ENCODE measurements at places on chromosomes 11 and 22.

DNA sequence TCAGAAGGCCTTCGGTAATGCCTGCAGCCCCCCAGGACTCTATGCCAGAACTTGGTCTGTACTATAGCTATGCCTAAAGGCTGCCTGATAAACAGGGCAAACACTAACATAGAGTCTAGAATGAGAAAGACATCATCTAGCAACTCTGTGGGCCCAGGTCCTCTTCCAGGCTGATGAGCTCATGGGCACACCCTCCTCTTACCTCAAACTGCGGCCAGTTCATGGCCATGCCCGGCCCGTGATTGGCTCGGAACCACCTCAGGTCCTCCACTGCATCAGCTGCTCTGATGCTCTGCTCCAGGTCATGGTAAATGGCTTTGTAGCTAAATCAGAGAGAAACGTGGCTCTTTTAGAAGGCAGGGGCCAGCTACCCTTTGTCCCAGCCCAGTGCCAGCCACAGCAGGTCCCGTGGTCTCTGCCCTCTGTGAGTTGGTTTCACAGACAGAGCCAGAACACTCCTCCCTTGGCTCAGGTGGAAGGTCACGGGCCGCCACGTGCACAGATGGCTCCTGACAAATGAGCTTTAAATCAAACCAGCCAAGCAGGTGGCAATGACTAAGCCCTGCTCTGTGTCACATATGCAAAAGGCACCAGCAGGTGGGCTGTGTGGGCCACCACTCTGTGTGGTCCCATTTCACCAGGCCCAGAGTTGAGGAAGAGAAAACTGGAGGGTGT lies 25.0 kb upstream of the ARFGAP3 start:
- DNase-seq: no peak

- DNase-seq: no peak
These were observed 54.0 kb downstream of the C11orf58 start for GRCh38 chr11:16792426-16792825.

DNA sequence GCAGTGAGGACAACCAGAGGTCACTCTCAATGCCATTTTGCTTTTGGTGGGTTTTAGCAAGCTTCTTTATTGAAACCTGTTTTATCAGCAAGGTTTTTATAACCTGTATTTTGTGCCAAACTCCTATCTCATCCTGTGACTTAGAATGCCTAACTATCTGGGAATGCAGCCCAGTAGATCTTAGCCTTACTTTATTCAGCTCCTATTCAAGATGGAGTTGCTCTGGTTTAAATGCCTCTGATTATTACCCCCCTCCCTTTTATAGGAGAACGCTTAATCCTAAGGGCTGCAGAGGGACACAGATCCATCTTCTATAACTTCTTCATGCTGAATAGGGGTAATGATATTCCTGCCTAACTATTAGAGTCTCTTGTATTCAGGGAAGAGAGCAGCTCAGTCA lies 179.1 kb downstream of the KIF18A start:
- DNase-seq: no peak

DNA sequence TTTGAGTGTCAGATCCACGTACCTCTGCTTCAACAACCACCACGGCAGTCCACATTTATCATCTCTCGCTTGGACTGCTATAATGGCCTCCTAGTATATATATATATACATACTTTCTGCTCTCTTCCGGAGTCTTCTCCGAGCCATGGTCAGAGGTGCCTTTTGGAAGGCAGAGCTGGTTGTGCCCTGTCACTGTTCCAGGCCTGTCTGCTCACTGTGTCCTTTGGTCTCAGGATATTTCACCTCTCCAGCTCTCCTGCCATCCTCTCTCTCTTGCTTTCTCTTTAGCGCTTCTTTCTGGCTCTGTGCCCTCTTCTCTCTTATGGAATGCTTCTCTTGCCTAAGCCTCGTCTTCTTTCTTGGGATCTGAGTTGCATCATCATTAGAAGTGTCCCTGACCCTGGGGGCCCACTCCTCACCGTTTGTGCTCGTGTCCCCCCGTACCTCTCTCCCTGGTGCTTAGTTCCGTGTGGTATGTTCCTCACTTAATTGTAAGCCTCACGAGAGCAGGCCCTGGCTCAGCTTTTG lies 86.1 kb upstream of the RASSF10 start:
- no peak for DNase-seq

- DNase-seq: no peak
These were observed 657 bp downstream of the ELMOD1 start for GRCh38 chr11:107591378-107592230.

DNA sequence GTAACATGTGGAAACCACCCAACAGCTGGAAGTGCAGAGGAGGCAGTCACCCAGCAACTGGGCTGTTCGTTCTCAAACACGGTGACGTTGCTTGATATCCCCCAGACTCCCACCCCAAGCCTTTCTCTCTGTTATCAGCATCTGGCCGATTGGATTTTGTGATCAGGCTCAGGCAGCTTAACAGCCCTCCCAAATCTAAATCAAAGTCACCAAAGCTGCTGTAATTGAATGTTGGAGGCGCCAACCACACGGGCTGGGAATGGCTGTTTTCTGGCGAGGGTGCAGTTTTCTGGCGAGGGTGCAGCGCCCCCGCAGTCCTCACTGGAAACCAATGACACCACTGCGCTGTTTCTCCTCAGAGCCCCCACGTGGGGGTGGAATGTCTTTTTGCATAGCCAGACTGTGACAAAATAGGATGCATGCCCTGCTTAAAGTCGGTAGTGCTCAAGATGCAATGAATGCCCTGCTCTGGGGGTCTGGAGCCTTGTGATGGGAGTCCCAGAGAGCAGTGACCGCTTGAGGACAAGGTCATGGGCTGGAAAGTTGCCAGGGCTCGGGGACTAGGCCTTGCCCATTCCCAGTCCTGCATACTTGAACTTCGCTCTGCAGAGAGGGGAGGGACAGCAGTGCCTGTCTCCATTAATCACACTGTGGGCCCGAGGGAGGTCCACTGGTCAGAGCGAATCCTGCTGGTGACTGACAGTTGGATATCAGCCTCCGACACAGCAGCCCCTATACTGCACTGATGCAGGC lies 105.3 kb downstream of the MORC2 start:
- DNase-seq: no peak

DNA sequence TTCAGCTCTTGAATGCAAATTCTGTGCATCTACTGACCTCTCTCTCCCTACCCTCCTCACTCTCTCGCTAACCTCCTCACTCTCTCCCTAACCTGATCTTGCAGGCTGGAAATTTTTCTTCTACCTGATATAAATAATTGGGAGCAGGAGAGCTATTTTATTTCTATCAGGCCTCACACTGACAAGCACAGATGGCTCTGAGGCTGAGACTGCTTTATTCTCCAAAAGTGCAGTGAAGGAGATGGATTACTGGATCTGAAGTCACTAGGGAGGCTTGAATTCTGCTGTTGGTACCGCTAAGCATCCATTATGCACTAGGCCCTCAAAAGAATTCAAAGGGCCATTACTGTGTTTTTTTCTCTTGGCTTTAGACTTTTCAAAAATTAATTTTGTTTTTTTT lies 19.4 kb upstream of the LDHA start:
- DNase-seq: no peak

DNA sequence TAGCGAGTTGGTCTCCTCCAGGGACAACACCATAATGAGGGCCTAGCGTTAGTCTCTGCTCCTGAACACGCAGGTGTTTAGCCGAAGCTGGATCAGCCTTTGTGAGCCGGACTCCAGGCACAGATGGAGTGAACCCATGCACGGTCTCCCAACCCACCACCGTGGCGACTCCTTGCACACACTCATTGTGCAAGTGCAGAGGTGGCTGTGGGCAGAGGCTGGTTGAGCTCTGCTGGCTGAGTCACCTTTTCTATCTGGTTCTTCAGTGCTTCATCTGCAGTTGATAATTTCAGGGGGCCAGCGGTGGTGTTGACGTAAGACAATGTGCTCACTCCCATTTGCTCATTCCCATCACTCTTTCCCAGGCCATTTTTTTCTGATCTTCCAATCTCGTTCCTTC lies 72.1 kb upstream of the SLC22A12 start:
- no peak for DNase-seq

DNA sequence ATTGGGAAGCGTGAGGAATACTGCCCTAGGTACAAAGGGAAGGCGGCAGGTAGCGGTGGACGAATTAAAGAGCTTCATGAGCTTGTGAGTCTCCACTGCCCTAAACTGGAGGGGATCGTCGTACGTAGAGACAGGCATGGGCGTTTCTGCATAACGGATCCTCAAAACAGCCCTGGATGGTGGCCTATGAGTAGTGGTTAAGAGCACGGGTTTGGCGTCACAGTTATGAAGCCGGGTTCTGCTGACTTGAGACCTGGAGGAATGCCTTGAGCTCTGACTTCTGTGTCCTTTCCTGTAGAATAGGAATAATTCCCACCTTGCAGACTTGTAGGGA lies 335 bp downstream of the TMEM138 start:
- no peak for DNase-seq

- DNase-seq: no peak
These were observed 43.6 kb downstream of the LRRC32 start for GRCh38 chr11:76626921-76627401.

DNA sequence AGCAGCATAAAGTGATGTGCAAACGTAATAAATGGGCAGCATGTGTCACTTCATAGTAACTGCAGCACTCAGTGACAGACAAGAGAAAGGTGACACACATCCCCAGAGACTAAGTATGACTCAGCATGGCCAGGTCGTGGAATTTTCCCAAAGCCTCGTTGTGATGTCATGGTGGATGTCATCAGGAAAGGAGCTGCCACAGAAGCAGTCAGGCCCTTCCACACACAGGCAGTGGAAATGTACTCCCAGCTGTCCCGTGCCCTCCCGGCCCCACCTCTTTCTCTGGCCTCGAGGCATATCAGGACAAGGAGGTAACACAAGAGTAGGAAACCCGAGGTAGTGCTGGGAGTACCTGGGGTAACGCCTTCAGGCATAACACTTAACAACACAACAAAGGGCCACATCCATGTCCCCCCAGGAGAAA lies 8.1 kb downstream of the PC start:
- peak; percentile 5 for DNase-seq

GRCh38 chr22:24188705-24189248 lies 7.5 kb downstream of the SUSD2 start:
- no peak for DNase-seq

- no peak for DNase-seq
These were observed 73.2 kb upstream of the BLID start for GRCh38 chr11:122189229-122189628.

DNA sequence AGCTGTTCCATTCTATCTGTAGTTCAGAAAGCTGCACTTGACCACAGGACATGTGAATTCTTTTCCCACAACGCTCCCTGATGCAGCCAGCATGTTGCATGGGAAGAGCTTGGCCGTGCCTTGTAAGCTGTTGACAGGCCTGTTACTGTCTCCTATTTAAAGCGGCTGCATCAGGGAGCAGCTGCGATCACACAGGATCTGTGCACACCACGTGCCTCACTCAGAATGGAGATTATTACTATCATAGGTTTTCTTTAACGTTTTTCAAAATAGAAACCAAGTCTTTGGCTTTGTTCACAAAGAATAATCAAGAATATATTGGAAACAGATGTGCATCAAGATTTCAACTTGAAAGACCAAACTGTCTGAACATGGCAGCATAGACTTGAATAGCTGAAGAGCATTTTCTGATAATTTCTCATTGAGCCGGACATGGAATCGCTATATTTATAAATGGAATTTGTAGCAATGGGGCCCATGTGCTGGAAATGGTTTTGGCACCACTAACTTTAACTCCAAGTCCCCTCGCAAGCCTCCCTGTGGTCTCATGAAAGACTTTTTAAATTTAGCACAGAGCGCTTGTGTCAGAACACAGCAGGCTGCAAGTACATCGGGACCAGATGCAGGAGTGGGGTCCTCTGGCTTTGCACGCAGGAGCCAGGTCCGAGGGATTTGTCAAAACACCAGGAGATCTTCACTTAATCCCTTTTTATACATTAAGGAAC lies 40.8 kb upstream of the MYO18B start:
- no peak for DNase-seq

DNA sequence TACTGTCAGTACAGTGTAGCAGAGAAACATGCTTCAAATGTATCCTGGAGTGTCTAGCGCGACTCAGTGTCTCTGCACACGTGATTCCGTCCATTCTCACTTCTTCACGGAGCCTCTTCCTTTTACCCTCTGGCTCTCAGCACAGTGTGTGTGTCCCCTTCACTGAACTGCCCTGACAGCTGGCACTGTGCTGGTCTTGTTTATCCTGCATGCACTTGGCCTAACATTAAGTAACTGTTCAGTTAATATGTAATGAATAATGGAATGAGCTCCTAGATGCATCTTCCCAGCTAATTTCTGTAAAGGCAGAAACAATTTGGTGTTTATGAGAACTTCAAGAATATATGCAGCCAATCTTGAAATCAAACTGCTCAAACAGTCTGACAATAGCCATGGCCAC lies 44.4 kb downstream of the KMT5B start:
- no peak for DNase-seq

DNA sequence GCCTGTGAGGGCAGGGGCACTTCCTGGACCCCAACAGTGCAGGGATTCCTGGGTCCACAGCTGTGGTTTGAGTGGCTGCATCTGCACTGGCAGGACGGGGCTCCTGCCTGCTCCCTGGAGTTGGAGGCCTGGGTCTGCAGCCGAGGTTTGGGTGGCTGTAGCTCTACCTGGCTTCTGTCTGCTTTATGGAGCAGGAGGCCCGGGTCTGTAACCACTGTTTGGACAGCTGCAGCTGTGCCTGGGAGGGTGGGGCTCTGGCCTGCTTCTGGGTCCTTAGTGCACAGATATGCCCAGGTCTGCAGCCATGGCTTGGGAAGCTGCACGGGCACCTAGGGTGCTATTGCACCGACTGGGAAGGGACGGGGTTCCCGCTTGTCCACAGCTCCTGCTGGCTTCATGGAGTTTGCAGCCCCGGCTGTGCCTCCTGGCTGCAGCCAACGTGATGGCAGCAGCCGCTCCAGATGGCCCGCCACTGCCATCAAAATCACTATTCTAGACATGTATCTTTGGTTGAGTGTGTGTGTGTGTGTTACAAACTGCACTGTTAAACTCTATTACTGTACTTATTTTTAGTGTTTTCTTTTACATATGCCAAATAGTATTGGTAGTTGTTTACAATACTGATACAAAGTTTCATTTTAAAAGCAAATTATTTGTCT lies 412.3 kb upstream of the KIRREL3 start:
- DNase-seq: no peak

GRCh38 chr11:69170704-69171103 lies 15.0 kb downstream of the SMIM38 start:
- DNase-seq: no peak

DNA sequence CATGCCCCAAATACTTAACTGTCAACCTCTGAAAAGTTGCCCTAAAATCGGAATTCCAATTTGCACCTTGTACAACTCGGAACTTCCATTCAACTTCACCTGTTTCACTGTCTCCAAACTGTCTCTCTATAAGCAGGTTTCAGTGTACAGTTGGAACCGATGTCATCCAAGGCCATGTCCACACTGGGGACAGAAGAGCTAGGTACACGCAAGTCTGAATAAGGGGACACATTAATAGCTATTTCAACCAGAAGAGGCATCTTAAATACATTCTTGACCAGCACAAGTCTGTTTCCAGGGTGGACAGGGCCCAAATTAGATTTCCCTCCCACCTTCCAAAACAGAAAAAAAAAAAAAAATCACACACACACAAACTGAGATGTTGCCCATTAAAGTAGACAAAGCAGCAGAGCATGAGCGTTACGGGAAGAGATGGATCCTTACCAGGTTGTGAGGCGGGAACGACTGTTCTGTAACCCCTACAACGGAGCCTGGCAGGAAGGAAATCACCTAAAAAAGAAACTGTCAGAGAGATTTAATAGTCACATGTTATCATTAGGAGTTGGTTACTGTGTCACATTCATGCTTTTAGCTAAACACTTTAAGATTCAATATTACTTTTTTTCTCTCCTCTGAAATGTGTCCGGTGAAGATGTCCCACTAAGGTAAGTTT lies 1.7 kb downstream of the CREBZF start:
- DNase-seq: no peak

Measured in NCI-H1930 (cell line).